ENCODE measurements at places on chromosomes 5 and 9. TPM values are rescaled to one million over a fixed set of nuclear protein-coding genes. Genes with fewer than 3 reads are reported as not detected.

KCNV2 gene
- not detected for total RNA-seq

PRRT1B gene
- 0.35 TPM for total RNA-seq

ORM2 gene
- total RNA-seq: not detected

C5orf52 gene
- not detected for total RNA-seq

SNCAIP gene
- not detected for total RNA-seq

TNFAIP8 gene
- 24.8 TPM for total RNA-seq

FAM153A gene
- total RNA-seq: not detected

PPP6C gene
- total RNA-seq: 23.2 TPM

PTGES gene
- 175 TPM for total RNA-seq

WDR31 gene
- total RNA-seq: 1.1 TPM

AMACR gene
- 15.8 TPM for total RNA-seq

TAF7 gene
- 73.4 TPM for total RNA-seq

DIPK1B gene
- total RNA-seq: 8.7 TPM

IFNA21 gene
- total RNA-seq: not detected

MPDZ gene
- total RNA-seq: 12.3 TPM

IFNA13 gene
- total RNA-seq: not detected

FAM174A gene
- 15.2 TPM for total RNA-seq

MELK gene
- total RNA-seq: 66.3 TPM

CCDC192 gene
- total RNA-seq: not detected

WNT8A gene
- not detected for total RNA-seq

FBN2 gene
- 13.0 TPM for total RNA-seq

CREB3 gene
- 57.1 TPM for total RNA-seq

FOXD4L6 gene
- total RNA-seq: not detected

ACOT12 gene
- not detected for total RNA-seq

LAMC3 gene
- 2.2 TPM for total RNA-seq

PCDHB4 gene
- not detected for total RNA-seq

TIMD4 gene
- total RNA-seq: 1.6 TPM

C9orf50 gene
- 0.36 TPM for total RNA-seq

SPINK14 gene
- total RNA-seq: not detected

FAM78A gene
- total RNA-seq: 0.31 TPM

SLCO6A1 gene
- total RNA-seq: not detected

CMYA5 gene
- total RNA-seq: 0.13 TPM

All from A549 treated with Mapracorat at 1 μM for 4 hours (cell line).